ENCODE measurements at places on chromosomes 7 and 10. TPM values are rescaled to one million over a fixed set of nuclear protein-coding genes. Genes with fewer than 3 reads are reported as not detected.

GRCh38 chr7:2809903-2810625 lies 34.0 kb downstream of the GNA12 start:
- no peak overlapping the region for H3K27ac ChIP-seq
- no peaks in the 10 kb centered on the region for H3K36me3 ChIP-seq
- no peak for DNase-seq
- no peaks in the 10 kb centered on the region for H3K27me3 ChIP-seq
- H3K4me3 ChIP-seq, result no peak overlapping the region

GRCh38 chr7:39880556-39880955 lies 69.5 kb upstream of the CDK13 start:
- no peaks in the 10 kb centered on the region for H3K27me3 ChIP-seq
- DNase-seq, result no peak
- H3K36me3 ChIP-seq, result no peaks in the 10 kb centered on the region
- H3K4me3 ChIP-seq, result no peak overlapping the region
- no peak overlapping the region for H3K27ac ChIP-seq
- no peaks in the 10 kb centered on the region for H3K4me1 ChIP-seq

- H3K4me3 ChIP-seq, result no peak overlapping the region
- no peak for DNase-seq
- H3K4me1 ChIP-seq, result no peaks in the 10 kb centered on the region
- no peak overlapping the region for H3K27ac ChIP-seq
- no peaks in the 10 kb centered on the region for H3K36me3 ChIP-seq
These were observed 15.8 kb upstream of the LIPN start for GRCh38 chr10:88744002-88744401.

The GNB2 gene
- polyA plus RNA-seq, result 130 TPM

GRCh38 chr10:72728462-72728861 lies 36.5 kb downstream of the MCU start:
- DNase-seq, result no peak
- no peaks in the 10 kb centered on the region for H3K4me1 ChIP-seq
- H3K27me3 ChIP-seq, result no peaks in the 10 kb centered on the region
- H3K36me3 ChIP-seq, result no peaks in the 10 kb centered on the region
- H3K27ac ChIP-seq, result no peak overlapping the region
- H3K4me3 ChIP-seq, result no peak overlapping the region

DNA sequence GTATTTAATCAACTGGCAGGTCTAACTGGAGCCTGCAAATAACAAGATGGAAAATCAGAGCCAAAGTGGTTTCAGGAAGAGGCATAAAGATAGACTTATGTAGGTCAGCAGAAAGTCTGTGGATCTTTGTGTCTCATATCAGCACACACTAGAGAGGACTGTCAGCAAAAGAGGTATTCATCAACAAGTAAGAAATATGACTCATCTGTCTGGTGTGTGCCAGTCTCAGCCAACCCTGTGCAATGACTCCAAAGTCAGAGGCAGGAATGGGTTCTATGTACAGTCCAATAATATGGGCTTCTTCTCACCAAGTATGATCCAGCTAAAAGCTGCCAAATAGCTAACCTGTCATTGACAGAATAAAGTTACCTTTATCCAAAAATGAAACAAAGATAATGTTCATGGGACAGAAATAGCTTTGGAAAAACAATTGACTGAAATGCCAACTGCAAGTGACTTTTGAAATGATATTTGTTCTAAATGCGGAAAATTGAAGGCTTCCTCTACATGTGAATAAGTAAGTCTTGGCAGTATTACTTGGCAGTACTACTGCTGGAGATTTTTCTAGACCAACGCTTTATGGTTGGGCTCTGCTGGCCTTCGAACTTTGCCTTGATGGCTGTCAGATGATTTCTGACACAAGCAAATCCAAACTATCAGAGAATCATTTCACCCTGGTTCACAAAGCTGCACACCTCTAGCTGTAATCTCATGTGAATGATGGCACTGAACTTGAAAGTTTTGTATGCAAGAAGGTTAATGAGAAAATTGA lies 272.3 kb upstream of the SEMA3C start:
- H3K4me1 ChIP-seq, result no peaks in the 10 kb centered on the region
- no peaks in the 10 kb centered on the region for H3K36me3 ChIP-seq
- no peak overlapping the region for H3K27ac ChIP-seq
- DNase-seq, result no peak

- DNase-seq, result no peak
- H3K27ac ChIP-seq, result no peak overlapping the region
- no peak overlapping the region for H3K4me3 ChIP-seq
- H3K36me3 ChIP-seq, result no peaks in the 10 kb centered on the region
- peaks cover 9% of the 10 kb centered on the region for H3K4me1 ChIP-seq
These were observed 174.4 kb downstream of the SLIT1 start for GRCh38 chr10:97011397-97011796.

DNA sequence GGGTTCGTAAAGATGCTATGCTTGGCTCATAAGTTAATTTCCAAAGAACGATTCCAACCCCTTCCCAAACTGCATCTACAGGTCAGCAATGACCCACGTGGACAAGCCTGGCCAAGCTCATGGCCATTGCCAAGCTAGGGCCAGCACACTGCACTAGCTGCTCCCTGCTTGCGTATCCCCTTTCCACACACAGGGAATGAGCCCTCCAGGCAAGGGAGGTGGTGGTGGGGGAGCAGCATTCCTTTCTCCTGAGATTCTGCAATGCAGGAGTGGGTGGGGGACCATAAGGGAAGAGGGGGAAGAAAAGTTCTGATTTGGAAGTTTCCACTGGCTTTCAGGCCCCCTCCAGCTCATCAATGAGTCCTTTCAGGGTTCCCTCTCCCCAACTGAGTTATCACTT lies 56.0 kb downstream of the SH3PXD2A start:
- H3K27me3 ChIP-seq, result no peaks in the 10 kb centered on the region
- peaks cover 3% of the 10 kb centered on the region for H3K4me1 ChIP-seq
- peaks cover 18% of the 10 kb centered on the region for H3K36me3 ChIP-seq
- no peak for DNase-seq
- no peak overlapping the region for H3K4me3 ChIP-seq
- H3K27ac ChIP-seq, result no peak overlapping the region

The RGR gene
- 0.05 TPM for polyA plus RNA-seq

- no peaks in the 10 kb centered on the region for H3K4me1 ChIP-seq
- no peak overlapping the region for H3K27ac ChIP-seq
- H3K4me3 ChIP-seq, result no peak overlapping the region
- no peaks in the 10 kb centered on the region for H3K27me3 ChIP-seq
These were observed 24.7 kb downstream of the ST7 start for GRCh38 chr7:116978006-116978405.

The MMRN2 gene
- 15.7 TPM for polyA plus RNA-seq

The PKD1L1 gene
- 0.30 TPM for polyA plus RNA-seq

All from lung (tissue), 17 donors.